ENCODE measurements at places on chromosomes 16 and 17.

- DNase-seq = no peak
These were observed 60.1 kb downstream of the ARSG start for GRCh38 chr17:68351395-68351794.

DNA sequence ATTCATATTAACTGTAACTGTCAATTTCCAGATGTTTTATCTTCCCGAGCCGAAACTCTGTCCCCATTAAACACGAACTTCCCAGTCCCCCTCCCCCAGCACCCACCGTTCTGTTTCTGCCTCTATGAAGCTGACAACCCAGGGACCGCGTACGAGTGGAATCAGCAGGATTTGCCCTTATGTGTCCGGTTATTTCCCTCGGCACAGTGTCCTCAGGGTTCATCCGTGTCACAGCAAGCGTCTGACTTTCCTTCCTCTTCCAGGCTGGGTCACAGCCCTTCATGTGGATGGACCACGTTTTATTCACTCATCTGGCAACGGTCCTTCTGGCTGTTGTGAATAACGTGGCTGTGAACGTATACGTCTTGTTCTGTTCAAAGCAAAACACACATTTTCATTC, 31.3 kb downstream of the METRNL start:
- DNase-seq = no peak

DNA sequence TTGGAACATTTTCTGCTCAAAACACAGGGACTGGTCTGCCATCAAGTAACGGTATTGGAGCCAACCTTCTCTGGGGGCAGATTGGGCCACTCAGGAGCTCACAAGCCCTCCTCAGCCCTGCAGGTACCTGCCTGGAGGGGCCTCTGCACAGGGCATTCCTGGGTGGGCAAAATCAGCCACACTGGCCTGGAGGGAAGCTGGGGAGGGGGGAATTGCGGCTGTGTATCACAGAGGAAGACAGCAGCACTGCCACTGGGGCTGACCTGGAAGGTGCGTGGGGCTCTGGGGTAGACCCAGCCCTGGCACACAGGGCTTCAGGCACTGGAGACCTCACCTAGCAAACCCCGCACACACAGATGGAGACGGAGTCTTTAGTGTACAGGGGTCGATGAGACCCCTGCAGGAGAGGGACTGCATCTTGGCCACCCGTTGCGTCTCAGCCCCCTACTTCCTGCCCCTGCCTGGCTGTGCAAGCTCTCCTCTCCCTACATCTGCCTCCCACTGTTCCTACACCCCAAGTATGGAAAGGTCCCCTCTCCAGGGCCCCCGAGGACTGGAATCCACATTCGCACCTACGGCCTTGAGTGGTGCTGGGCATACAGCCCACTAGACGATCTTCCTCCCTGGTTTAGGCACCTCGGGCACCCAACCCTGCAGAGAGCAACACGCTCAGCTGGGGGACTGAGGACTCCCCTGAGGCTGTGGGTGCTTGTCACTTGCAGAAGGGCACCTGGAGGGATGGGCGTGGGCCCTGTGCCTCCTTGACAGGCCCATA, 7.1 kb upstream of the SRRM2 start:
- DNase-seq = no peak

- DNase-seq = peak; percentile 47
These were observed 93.4 kb upstream of the CDH5 start for GRCh38 chr16:66273053-66273452.

GRCh38 chr16:56518425-56518824, 1.4 kb downstream of the BBS2 start:
- no peak for DNase-seq

GRCh38 chr17:79928502-79929256, 89.4 kb upstream of the CBX4 start:
- no peak for DNase-seq

- no peak for DNase-seq
These were observed 25.5 kb upstream of the CIITA start for GRCh38 chr16:10851512-10851911.

- DNase-seq = no peak
These were observed 652 bp downstream of the ARL5C start for GRCh38 chr17:39165178-39165840.

DNA sequence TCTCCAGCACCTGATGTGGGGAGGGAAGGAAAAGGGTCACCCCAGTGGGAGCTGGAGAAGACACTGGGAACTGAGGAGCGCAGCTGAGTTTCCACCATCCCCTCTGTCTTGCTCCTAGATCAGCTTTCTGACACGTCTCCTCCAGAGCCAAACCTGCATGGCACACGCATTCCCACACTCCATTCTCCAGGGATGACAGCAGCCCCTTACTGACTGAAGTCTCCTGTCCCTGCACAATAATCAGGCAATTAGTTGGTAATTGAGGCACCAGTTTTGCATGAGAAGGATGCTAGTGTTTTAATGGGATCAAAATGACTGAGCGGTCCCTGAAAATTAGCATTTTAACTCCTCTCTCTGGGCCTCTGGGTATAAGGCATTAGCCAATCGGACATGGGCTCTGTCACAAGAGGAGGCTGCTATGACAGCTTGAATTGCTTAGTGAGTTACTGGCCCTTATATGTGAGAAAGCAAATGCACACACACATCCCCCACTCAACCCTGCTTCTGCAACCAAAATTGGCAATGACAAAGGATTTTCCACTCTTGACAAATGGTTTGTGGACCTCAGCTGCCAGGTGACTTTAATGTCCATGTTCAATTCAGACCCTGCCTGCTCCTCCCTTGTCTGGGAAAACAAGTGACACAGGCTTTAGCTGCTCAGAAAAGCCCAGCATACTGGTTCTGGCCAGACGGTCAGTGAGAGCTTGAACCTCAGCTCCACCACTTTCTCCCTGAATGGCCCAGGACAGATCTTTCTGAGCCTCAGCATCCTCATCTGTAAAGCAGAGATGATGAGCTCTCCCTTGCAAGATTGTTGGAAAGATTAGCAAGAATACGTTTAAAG, 57.2 kb upstream of the SREBF1 start:
- DNase-seq = no peak

DNA sequence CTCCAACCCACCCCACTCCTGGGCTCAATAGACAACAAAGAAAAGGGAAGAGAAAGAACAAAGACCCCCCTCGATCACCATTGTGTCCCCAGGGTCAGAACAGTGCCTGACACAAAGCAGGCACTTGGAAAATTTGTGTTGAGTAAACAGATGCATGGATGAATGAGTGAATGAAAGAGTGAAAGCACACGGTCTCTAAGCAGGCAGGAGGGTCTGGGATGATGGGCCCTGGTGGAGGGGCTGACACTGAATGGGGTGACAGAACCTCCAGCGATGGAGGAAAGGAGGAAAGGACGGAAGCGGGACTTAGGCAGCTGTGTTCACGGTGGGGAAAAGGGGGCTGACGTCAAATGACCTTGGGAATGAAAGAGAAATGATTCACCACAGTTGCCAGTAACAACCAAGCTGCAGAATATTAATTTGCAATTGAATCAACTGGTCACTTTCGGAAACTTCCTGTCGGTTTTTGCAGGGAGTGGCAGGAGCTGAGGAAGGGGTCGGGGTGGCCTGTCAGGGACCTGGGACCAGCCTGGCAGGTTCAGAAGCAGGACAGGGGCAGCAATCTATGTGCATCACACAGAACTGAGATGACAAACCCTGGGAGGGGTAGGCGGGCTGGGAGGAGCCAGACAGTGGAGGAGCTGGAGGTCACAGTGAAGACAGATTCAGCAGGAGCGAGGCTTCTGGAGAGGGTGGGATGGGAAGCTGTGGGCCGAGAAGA, 6.7 kb upstream of the GAST start:
- no peak for DNase-seq

DNA sequence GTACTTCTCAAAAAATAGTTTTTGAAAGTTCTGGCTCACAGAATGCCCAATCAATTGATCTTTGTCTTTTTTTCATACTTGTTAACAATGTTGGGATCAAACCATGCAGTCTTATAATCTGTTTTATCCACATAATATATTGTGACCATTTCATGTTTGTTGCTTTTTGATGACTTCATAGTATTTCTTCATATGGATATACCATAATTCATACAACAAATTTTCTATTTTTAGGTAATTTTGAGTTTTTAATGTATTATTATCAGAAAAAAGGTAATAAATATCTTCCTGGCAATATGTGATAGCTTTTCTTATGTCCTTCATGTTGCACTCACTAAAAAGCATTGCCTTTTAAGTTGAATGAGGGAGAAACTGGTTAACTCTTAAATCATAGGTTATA, 44.8 kb downstream of the TBC1D26 start:
- DNase-seq = no peak

- DNase-seq = no peak
These were observed 45.1 kb upstream of the MLYCD start for GRCh38 chr16:83853834-83854233.

DNA sequence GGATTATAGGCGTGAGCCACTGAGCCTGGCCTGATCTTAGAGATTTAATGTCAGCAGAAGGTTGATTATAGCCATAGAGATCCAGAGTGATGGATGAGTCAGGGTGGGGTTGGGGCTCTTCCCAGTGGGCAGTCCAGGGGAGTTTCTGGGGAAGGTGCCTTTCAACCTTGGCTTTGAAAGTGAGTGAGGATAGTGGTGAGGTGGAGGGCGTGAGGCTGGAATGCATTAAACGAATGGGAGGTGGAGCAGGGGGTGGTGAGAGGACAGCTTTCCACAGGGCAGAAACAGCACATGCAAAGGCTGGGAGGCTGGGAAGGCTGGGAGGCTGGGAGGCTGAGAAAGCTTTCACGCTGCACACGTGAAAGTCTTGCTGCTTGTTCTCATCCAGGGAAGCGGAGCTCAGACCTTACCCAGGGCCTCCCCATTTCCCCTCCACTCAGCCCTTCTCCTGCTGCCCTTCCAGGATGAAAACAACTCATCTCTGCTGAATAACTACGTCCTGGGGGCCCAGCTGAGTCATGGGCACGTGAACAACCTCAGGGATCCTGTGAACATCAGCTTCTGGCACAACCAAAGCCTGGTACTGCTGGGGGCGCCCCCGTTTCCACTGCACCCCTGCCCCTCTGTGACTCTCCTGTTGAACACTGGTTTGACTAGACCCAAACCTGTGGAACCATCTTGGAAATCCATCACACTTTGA, 22.3 kb downstream of the ADGRG5 start:
- no peak for DNase-seq

DNA sequence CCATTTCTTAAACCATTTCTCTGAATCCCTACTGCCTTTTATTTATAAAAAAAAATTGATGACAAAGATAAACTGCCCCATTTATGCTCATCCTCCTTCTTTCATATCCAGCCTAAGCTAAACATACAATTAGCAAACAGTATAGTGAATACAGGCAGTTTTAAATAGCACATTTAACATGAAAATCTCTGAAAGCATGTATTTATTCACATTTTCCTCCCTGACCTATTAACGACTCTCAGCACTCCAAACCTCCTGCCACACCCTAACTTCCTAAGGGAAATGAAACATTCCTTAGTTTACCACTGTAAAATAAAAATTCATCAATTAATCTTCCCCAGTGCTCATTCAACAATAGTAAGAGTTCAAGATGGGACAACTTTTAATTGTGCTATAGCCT, 56.9 kb downstream of the TRIM37 start:
- DNase-seq = no peak

DNA sequence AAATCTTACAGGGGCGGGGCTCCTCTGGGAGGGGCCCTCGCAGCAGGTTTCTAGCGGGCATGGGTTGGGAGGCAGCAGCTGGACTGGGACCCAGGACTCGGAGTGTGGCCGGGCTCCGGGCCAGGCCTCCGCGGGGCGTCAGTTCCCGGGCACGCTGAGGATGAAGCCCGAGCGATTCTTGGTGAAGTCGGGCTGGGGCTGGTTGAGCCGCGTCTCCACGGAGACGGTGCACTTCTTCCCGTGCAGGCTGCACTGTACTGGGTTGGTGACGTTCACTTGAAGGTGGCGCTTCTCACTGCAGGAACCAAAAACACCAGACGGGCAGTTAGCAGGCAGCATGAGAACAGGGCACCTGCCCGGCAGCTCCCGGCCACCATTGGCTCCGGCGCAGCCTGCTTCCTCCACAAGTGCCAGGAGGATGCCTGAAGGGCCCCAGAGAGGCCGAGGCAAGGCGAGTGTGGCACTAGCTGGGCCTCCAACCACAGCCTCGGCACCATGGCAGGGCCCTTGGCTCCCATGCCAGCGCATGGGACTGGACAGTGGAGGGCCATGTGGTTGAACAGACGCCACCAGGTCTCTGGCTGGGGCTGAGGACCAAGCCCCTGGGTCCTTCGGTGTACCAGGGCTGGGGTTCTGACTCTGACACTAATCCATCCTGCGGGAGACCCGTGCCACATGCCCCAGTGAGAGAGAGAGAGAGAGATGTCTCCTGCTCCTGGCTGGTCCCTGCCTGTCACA, 8.0 kb downstream of the CDK5R1 start:
- no peak for DNase-seq

- no peak for DNase-seq
These were observed 76.9 kb upstream of the PSMD7 start for GRCh38 chr16:74219706-74220105.

- peak; percentile 70 for DNase-seq
These were observed 89.0 kb upstream of the DNAH17 start for GRCh38 chr17:78665952-78666920.

DNA sequence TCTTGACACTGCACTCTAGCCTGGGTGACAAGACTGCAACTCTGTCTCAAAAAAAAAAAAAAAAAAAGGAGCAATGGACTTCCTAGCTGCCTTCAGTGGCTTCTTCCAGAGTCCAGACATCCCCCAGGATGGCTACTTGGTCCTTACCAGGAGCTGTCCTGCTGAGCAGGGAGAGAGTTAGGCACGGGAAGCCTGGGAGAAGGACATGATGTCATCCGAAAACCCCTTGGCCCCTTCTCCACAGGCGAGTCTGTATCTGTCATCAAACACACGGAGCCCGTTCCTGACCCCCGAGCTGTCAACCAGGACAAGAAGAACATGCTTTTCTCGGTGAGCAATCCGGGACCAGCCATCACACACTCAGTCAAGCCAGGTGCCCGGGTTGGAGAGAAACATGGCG, 8.7 kb downstream of the ATP2A1 start:
- no peak for DNase-seq

- no peak for DNase-seq
These were observed 4.9 kb downstream of the RARA start for GRCh38 chr17:40313668-40314583.

DNA sequence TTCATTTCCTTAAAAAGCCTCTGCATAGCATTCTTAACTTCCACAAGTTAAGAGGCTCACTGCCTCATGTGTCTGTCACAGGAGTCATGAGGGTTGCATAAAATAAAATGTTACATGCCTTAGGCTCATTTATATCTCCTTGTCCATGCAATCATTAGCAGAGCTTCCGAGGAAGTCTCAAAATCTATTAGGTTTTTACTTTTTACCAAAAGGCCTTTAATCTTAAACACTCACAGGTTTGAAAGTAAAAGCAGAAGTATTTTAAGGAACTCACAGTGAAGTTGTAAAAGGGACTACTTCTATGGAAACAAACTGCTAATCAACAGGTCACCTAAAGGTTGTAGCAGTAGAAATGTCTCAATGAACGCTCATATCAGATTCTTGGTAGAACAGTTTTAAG, 5.2 kb upstream of the ATP6V0A1 start:
- no peak for DNase-seq
